ENCODE measurements at places on chromosomes 2 and 18.

- DNase-seq, result no peak
Measured at GRCh38 chr2:222436040-222436413, 11.7 kb downstream of the SGPP2 start.

GRCh38 chr2:119147776-119148715, 10.5 kb downstream of the C1QL2 start:
- DNase-seq, result no peak

DNA sequence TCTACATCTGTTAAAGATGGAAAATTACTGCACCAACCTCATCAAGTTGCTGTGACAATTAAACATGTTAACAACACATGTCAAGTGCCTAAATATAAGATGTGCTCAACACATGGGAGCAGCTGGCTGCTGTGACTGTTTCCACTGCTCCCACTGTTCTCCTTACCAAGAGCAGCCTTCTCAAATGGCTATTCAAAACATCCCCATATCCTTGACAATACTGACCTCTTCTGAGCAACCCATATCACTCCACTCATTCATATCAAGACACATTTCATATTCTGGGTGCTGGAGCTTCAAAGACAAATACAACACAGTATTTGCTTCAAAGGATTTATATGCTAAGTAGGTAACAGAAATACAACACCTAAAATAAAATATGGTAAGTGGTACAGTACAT, 60.3 kb downstream of the PIAS2 start:
- DNase-seq, result no peak

DNA sequence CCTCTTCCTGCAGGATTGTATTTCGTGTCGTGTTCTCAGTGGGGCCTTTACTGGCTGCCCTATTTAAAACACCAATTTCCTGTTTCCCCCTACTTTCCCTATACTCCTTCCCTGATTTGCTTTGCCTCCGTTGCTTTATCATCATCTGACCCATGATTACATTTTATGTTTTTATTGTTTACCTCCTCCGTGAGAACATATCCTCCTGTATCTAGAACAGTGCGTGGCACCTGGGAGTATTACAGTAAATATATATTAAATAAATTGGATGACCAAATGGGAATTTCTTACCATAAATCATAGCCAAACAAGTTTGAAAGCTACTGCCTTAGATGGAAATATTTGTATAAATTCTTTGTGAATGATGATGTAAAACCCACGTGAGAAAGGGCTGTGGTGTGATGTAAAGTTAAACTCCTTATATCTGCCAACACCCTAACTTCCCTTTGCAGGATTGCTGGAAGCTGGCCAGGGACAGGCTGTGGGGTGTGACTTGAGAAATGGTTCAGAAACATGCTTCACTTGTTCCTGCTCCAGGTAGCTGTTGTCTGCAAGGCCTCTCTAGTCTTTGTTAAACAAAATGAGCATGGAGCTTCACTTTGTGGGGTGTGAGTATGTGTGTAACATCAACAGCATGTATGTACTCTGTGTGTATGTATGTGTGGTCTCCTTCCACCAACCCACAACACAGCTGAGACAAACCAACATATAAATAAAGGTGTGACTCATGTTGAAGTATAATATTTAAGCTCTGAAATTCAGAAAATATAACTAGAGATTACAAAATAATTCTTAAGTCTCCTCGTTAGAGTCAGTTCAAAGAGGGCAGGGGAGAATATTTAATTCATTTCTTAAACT, 40.3 kb downstream of the LHCGR start:
- DNase-seq, result no peak

- no peak for DNase-seq
Measured at GRCh38 chr2:72562451-72563153, 263.2 kb downstream of the EXOC6B start.

DNA sequence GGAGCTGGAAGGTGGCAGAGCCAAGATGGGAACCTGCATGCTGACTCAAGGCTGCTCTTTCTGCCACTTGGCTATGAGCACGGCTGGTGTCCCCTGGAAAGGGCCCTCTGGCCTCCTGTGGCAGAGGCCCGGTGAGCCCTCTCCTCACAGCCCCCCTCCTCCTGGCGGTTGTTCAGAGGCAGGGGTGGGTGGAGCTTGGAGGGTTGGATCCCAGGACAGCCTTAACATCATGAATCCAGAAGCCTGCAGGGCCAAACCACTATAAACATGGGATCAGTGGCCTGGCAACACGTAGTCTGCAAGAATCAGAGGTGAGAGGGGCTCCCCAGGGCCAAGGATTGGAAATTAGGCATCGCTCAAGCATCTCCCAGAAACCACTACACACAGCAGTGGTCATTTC, 48.5 kb upstream of the LOXHD1 start:
- peak; percentile 73 for DNase-seq

DNA sequence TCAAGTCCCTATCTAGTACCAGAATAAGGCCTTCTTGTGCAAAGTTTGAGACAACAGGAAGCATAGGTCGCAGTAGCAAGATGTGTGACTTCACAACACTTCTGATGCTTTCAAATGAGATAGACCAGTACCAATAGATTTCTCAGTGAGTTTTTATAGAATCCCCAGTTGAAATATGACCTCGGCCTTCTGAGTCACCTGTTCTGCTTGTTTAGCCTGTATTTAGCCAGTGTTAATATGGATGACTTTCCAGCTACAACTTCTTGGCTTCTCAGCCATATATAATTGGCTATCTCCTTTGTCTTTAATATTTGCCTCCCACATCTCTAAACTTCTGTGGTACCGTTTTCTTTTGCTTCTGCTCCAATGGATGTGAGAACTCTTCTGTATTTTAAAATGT, 113.8 kb downstream of the KYNU start:
- DNase-seq, result no peak

GRCh38 chr2:28608500-28609424, 112.9 kb downstream of the PLB1 start:
- no peak for DNase-seq
